ENCODE measurements at places on chromosomes 1 and 21.

DNA sequence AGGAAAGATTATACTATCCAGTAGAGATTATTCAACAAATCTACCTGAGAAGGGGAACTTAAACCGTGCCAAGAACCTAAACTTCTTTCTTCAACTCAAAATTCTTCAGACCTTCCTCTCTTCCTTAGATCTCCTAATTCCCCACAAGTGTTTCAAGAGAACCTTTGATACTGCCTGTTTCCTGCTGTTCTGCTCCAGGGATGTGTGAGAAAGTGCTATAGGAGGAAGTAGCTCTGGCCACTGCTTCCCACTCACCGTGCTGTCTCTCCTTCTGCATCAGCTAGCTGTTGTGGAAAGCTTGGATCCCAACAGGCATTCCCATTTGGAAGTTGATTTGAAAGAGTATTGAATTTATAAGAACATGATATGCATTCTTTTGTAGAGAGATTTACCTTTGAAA, 4.5 kb upstream of the NOS1AP start:
- no peak for DNase-seq

DNA sequence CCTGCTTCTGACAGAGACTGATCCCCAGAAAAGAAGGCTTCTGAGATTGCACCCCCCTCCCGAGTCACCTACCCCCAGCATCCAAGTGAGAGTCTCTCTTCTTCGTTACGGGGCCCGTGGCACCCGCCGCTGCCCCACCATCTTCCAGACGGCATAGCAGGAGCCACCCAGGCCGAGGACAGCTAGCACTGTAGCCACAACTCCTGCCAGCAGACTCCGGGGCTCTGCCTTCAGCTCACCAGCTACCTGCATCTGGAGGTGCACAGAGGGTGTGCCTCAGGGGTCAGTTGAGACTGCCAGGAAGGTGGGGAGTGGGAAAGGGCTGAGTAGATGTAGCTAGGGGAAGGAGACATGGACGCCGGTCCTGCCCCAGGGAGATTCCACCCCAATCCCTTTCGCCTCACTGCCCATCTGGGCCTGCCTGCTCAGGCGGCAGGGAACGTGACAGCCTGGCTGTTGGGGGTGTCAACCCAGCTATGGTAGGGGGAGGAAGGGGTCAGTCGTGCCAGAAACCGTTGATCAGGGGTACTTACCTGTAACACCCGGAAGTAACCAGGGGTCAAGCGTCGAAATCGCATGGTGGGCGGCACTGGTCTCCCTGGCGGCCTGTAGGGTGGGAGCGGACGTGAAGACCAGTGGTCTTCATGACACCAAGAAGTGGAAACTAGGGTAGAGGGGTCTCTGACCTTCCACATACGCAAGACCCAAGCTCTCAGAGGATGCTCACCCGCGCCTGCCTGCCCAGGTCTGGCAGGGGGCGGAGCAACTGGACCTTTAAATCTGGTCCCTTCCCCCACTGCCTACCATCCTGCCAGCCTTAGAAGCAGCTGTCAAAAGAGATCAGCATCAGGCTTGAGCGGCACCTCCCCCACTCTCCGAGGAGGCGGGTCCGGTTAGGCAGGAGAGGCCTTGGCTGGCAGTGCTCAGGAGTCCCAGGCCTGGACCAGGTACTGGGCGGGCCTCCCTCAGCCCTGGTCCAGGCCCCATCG, at the start of gene ZNF593OS:
Gene ZNF593OS, minus strand, starts transcription at position 749 of the 989 bp plus-strand sequence. Its CDS starts 171 bp downstream, at position 578.
- DNase-seq, result no peak

DNA sequence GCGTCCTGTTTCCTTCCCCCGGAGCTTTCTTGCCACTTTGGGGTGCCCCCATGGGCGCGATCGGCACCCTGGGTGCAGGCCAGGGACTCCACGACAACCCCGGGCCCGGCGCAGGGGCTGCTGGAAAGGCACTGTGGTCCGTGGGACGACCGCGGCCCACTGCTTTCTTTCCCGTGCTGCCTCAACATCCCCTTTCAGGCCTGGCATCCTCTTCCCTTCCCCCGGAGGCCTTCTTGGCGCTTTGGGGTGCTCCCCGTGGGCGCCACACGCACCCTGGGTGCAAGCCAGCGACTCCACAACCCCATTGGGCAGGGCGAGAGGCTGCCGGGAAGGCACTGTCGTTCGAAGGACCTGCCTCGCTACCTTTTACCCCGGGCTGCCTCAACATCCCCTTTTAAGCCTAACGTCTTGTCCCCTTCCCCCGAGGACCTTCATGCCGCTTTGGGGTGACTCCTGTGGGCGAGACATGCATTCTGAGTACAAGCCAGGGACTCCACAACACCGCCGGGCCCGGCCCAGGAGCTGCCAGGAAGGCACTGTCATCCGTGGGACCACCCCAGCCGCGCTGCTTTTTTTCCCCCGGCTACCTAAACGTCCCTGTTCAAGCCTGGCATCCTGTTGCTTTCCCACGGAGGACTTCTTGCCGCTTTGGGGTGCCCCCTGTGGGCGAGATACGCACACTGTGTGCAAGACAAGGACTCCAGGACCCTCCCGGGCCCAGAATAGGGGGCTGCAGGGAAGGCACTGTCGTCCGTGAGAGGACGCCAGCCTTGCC, 137.8 kb downstream of the LIPI start:
- DNase-seq, result no peak

- no peak for DNase-seq
Observed at GRCh38 chr1:228334226-228334935, 72.3 kb downstream of the TRIM11 start.

DNA sequence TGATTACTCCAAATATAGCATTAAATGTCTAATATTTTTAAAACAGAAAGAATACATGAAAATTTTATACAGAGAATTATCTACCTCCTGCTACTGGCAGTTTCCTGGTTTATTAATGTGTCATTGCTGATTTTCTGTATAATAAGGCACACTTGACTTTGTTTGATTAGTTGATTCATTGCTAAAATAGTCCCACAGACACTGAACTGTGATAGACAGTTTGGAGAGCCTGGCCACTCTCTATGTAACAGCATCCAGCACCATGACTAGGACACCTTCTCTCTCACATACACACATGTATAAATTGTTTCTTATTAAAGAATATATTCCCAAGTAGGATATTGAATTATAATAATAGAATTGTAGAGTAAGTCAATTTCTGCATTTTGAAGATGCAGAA, 368.5 kb upstream of the SNX7 start:
- no peak for DNase-seq

DNA sequence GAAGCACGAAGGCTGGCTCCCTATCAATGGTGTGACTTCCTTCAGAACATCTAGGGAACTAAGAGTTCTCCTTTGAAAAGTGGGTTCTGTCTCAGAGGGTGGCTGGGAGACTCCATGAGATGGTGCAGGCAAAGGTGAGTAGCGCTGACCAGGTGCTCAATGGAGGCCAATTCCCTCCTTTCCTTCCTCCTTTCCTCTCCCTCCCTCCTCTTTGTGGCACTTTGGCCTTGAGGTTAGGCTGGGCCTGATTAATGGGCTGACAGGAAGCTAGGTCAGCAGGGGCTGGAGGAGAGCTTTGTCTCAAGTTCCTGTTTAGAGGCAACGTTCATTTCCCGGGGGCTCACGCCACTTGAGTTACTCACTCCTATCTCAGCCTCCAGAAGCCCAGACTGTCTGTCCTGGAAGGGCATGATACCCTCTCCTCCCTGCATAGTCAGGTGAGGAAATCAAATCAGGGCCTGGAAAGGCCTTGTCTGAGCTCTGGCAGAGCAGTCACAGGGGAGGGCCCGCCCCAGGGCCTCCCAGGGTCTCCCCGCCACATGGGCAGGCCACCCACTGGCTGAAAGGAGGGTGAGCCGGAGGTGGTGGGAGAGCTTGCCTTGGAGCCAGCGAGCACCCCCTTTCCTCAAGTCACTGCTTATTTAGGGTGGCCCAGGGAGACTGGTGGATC, 58.4 kb upstream of the SSBP3 start:
- DNase-seq, result no peak

DNA sequence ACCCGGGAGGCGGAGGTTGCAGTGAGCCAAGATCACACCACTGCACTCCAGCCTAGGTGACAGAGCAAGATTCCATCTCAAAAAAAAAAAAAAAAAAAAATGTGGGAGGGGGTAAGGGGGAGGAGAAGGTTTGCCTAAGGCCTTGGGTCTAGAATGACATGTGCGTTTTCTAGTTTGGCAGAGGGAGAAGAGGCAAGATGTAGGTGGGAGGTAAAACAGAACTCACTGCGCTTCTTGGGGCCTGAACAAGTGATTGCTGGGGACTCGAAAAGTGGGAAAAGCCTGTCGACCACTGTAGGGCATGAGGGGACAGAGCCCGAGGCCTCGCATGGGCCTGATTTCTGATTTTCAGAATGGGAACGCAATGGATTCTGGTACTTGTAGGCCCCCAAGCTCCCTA, 19.9 kb downstream of the RUNX3 start:
- no peak for DNase-seq

DNA sequence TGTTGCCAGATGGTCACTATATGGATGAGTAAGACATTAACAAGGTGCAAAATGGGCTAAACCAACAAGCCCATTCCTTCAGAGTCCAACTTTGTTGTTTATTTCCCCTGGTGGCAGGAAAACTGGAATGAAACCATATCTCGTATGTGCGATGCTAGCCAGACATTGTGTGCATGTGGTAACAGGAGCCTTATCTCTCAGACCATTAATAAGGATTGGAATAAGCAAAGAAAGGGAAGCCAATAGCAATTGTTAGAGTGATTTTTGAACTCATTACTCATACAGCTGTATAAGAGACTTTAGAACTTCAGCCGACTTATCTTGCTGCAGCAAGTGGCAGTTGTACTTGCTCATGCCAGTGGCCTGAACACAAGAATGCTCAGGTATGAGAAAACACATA, 30.0 kb upstream of the HMCN1 start:
- DNase-seq, result no peak

DNA sequence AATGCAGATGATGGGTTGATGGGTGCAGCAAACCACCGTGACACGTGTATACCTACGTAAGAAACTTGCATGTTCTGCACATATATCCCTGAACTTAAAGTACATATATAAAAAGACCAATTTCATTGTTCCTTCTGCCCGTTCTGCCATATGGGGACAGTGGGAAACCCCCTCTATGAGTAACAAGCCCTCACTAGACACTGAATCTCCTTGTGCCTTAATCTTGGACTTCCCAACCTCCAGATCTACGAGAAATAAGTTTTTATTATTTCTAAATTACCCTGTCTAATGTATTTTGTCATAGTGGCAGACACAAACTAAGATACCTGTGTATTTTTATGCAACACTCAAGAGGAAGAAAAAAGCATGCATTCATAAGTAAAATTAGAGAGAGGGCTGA, 10.0 kb downstream of the GBP7 start:
- no peak for DNase-seq

DNA sequence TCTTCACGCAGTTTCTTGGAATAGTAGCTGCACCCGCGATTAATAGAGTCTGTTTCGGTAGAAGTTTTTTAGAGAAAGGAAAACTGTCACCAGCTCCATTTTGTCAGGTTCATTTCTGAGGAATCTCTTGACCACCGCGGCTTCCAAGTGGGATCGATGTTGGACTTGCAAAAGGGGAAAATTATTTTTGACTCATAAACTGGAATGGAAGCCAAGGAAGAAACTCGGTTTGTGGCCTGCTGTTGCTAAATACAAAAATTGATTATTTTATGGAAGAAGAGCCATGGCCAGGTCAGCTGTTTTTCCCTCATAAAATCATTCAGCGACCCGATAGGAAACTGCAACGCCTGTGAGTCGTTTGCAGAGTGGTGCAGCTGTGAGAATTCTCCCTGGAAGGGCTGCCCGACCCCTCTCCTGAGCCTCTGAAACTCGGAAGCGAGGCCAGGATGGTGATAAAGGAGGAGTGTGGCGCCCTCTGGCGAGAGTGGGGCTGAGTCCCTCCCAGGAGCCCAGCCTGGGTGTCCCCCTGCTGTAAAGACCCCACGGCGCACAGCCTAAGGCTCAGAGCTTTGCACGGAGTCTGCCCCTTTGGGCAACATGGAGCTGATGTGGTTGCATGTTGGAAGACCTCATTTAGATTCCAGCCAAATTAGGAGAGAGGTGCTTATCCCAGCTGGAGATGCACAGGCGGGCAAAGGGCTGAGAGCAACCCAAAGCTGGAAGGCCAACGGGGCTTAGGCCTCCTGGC, 83.6 kb upstream of the SLC25A33 start:
- peak; percentile 86 for DNase-seq

- no peak for DNase-seq
Observed at GRCh38 chr21:37582590-37582989, 216.0 kb downstream of the DYRK1A start.

DNA sequence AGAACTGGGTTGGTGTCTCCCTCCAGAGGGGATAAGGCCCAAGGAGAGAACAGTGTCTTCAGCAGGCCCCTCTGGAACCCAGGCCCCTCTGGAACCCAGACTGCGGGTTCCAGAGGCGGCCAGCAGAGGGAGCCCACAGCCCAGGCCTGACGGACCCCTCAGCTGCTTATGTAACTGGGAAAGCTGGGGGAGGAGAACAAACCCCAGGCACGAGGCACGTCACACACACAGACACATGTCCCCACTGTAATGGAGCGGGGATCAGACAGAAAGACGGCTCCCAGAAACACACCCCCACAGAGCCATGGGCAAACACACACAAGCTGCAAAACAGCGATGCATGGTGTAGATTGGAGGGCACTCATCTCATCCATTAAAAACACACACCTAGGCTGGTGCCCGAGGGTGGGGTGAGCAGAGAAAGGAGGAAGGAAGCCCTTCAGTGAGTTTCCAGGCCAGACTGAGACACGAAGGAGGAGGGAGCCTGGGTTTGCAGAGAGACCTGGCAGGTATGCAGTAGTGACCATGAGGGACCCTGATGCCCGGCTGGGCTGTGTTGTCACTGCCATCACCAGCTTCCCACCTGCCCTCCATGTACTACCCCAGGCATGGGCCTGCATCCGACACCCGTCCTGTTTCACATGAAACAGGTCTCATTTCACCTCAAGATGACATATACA, 2.8 kb upstream of the IGSF8 start:
- DNase-seq, result peak; percentile 83

DNA sequence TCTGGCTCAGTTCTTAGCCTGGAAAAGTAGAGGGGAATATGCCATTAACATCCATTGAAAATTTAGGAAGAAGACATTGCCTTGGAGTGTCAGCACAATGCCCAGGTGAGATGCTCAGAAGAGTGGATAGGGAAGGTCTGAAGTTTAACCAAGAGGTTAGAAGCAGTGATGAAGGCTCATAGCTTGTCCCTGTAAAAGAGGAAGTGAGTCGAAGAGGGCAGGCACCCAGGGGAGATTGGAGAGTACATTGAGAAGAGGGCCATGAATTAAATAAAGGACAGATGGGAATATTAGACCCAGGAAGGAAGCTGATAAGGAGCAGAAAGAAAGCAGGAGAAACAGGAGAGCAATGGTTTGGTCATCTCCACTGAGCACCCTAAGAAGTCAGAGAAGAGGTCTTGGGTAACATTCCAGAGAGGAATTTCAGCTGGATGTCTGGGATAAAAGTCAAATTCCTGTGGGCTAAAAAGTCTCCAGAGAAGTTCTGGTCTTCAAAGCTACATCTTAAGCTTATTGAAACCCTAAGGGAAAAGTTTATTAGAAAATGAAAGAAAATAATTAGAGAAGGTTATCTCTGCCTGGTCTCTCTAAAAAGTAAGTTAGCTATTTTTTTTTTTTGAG, 17.3 kb downstream of the C8B start:
- no peak for DNase-seq

GRCh38 chr21:44574457-44575306, 1.2 kb downstream of the KRTAP10-4 start:
- DNase-seq, result no peak

GRCh38 chr1:233121947-233122559, 171.6 kb downstream of the NTPCR start:
- no peak for DNase-seq

GRCh38 chr1:17168091-17168876, 36.6 kb upstream of the PADI1 start:
- DNase-seq, result no peak
